ENCODE measurements at places on chromosomes 2 and 18.

DNA sequence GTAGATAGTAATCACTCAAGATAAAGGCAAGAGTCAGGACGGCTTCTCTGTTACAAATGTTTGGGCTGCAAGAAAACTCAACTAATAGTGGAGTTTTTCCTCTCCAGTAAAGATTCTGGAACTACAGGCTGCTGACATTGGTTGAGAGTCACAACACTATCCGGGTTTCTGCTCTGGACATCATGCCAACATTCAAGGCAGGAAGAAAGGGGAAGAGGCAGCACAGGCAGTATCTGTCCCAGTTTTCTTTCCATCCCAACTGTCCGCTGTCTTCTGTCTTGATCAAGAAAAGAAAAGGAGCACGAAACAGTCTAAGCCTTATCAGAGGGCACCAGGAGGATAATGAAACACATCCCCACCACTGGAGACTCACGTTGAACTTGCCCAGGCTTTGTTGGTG is 132.1 kb downstream of the MAIP1 start:
- DNase-seq = no peak

DNA sequence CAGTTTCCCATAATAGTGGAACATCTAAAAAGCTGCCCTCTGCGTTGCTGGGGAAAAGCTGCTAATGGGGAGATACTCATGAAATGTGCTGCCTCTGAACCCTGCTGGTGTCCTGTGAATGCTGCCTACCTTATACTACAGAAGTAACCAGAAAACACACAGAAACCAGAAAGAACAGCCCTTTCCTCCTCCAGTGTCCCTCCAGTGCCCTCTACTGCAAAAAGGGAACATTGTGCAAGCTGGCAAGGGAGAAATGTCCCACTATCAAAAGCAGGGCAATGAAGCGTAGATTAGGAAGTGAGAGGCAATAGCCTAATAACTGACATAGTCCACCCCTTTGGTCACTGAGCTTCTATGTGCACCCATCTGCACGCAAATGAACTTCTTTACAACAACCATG is 162.7 kb upstream of the ETAA1 start:
- DNase-seq = no peak

DNA sequence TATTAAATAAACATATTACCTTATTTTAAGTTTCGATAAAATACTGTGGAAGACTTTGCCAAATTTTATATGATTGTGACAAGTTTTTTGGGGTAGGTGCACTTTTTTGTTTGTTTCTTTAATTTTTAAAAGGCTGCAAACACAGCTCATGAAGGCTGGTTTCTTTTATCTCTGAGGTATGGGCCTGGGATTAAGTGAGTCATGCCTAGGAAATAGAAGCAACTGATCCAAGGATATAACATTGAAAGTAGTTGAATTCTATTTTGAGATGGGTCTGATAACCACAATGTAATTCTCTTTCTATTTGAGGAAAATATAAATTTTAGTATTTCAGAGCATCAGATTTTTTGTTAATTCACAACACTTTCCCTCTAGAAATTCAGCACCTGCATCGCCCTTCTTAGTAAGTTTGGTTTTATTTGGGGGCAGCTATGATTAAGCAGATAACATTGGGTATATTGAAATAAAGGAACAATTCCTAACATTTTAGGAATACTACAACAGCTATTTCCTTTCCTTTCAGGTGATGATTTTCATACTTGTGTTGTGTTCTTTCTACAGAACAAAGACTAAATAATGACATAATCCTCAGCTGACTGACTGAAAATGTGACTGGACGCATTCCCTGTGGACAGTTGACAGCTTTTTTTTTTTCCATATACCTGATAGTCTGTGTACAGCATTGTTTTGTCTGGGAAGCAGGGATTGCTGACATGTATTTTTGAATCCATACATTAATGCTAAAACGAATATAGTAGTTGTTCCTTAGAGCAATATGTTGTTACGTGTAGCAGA is 16.8 kb downstream of the RBM45 start:
- DNase-seq = no peak

GRCh38 chr18:57921708-57922107 is 118.6 kb upstream of the ATP8B1 start:
- DNase-seq = no peak

- DNase-seq = no peak
Measured at GRCh38 chr2:177717831-177718618, 325.5 kb downstream of the AGPS start.

DNA sequence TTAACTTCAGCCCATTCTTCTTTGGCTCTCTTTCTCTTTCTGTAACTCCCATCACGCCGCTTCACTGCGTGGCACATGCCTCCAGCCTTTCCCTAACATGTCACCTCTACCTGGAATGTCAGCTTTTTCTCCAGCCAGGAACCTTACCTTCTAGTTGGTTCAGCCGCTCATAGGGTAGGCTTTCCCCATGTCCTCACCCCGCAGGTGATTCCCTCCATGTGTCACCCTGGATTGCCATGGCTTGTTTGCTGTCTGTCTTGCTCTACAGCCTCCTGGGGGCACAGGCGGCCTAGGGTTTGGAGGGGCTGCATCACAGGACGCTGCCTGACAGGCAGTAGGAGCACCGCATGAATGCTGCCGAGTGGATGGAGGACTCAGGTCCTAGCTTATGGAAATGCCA is 39.2 kb downstream of the ARHGEF4 start:
- DNase-seq = no peak

DNA sequence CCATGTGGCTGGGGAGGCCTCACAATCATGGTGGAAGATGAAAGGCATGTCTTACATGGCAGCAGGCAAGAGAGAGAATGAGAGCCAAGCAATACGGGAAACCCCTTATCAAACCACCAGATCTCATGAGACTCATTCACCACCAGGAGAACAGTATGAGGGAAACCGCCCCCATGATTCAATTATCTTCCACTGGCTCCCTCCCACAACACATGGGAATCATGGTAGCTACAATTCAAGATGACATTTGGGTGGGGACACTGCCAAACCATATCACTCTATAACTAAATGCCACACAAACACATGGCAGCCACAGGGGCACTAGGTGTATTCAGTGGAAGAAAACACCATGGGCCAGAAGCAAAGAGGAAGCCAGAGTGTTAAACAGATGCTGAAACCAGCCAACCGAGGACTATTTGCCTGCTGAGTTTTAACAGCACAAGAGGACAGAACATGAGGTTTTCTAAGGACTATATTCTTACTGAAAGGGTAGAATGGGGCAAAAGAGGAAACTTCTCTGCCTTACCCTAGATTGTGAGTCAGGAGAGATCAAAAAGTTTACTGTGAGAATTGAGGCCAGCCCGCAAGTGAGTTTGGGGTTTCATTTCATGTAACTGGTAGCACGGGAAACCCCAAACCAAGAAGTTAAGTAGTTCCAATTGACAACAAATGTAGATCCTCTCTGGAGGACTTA is 49.2 kb downstream of the SIGLEC15 start:
- DNase-seq = peak; percentile 43

DNA sequence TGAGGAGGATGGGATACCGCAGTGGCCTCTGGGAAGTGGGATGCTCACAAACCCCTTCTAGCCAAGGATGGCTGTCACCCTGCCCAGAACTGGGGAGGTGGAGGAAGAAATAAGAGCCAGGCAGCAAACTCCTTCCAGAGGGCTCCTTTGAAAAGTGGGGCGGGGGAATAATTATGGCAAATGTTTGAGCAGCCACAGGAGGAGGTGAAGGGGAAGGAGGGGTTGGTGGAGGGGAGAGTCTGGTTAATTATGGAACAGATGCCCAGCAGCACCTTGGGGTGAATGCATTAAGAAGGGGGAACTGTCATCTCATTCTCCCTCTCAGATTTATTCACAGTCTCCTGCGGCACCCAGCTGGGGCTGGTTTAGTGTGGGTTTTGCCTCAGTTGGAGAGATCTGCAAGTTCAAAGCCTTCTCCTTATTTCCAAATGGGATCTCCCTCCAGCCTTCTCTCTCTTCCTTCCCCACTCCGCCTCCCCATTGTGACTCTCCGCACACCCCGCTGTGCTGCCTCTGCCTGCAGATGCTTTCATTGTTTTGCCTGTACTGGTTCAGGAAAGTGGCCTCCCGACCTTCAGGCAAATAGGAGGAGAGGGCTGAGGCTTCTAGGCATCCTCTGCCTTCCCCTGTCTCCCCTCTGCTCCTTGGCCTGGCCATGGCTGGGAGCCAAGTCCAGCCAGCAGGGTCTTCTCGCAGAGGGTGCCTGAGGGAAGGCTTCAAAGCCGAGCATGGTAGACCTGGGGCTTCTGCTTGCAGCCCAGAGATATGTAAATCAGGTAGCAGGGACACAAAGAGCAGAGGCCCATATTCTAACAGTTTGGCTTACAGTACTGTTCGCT is 457.2 kb upstream of the MEX3C start:
- no peak for DNase-seq

DNA sequence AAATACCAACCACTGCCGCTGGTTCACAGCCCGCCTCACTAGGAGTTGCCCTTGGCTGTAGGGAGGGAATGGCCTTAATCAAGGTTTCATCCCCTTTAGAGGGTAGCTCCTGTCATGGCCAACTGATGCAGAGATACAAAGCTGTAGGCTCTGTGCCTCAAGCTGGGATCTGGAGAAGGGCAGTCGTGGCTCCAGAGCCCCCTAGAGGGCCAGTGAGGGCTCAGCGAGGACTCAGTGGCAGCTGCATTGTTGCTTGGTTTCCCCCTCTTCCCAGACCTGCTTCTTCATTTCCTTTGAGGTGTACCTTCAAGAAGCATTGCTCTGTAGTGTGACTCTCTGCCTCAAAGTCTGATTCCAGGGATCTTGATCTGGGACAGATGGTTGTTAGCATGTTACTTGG is 302.1 kb downstream of the LPIN1 start:
- DNase-seq = no peak

GRCh38 chr2:70830366-70830765 is 5.2 kb downstream of the CD207 start:
- DNase-seq = no peak

- DNase-seq = no peak
Measured at GRCh38 chr2:169933124-169933711, 106.0 kb downstream of the UBR3 start.

DNA sequence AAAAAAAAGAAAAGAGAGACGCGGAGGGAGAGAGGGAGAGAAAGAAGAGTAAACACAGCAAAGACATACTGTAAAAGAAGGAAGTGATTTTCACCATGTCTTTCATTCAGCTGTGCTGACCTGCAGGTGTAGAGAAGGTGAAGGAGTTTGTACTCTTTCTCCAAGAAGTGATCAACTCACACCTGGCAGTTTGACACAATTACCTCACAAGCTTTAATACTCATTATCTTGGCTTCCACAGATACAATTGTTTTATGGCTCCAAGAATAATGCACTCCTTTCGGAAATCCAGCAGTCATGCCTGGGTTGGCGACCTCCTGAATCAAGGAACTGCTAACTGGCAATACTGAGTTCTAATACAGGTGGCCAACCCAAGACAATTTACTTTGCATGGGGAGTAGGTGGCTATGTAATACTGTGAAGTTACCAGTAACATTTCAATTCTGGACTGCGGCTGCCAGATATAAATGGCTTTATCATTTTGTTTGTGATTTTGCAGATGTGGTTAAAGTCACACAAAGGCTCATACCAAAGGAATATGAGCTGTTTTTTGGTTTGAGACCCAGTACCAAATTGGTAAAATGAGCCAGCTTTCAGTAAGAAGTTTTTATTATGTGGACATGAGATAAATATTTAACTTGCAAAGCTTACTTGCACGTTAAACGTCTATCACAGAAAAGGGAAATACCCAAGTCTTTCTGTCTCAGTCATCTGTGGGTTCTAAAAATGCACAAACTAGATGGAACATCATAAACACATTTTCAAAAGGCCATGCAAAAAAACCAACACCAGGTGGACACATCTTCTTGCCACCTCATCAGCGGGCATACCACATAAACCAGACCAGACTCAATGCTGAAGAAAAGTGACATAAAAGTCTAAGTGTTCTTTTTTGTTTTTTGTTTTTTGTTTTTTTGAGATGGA is 69.3 kb downstream of the NCKAP5 start:
- DNase-seq = no peak

GRCh38 chr2:226683196-226683595 is 116.4 kb downstream of the IRS1 start:
- no peak for DNase-seq

DNA sequence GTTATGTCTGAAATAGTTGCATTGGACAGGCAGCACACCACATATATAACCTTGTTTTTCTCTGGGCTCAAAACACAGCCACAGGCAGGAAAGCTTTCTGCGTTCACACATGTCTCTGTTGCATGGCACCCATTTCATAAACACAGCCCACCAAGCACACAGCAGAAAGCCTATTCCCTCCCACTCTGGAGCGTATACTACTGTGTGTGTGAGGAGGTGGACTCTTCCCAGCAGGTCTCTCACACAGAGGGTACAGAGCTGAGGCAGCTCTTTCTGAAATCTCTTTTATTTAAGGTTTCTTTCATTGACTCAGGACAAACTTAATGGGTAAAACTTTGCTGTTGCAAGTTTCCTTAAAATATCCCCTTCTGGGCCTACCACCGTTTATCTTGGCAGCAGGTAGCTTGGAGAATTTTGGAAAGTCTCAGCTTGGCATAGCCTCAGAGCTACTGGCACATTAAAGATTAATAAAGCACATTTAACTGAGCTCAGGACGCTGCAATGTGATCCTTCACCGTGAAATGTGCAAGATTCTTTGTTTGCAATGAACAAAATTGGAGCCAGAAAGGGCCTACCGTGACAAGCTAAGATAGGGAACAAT is 105.1 kb upstream of the NCKAP5 start:
- DNase-seq = no peak
